ENCODE measurements at places on chromosomes 2 and 18.

DNA sequence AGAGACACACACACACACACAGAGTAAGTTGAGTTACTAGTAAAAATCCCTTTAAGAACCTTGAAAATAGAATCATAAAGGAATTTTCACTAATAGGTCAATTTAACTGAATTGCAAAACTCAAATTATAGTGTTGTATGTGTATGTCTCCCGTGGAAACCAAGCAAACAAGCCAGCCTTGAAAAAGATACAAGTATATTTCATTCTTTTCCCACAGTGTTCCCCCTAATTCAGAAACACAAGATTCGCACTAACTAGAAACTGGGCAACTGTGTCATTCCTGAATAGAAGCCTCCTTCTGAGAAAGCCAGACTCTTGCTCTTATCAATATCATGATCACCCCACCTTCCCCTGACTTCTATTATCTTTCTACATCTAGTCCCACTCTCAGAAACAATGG lies 229.5 kb downstream of the PIEZO2 start:
- DNase-seq = no peak

- no peak for DNase-seq
Measured at GRCh38 chr2:146978577-146979555, 866.0 kb upstream of the ACVR2A start.

GRCh38 chr2:121529439-121530211 lies 1.1 kb upstream of the RNU4ATAC start:
- peak; percentile 77 for DNase-seq

- no peak for DNase-seq
Measured at GRCh38 chr2:148451046-148451445, 193.5 kb upstream of the EPC2 start.

GRCh38 chr2:223109341-223109740 lies 57.4 kb downstream of the KCNE4 start:
- no peak for DNase-seq

GRCh38 chr2:73084971-73085370 lies 13.5 kb upstream of the SFXN5 start:
- no peak for DNase-seq

DNA sequence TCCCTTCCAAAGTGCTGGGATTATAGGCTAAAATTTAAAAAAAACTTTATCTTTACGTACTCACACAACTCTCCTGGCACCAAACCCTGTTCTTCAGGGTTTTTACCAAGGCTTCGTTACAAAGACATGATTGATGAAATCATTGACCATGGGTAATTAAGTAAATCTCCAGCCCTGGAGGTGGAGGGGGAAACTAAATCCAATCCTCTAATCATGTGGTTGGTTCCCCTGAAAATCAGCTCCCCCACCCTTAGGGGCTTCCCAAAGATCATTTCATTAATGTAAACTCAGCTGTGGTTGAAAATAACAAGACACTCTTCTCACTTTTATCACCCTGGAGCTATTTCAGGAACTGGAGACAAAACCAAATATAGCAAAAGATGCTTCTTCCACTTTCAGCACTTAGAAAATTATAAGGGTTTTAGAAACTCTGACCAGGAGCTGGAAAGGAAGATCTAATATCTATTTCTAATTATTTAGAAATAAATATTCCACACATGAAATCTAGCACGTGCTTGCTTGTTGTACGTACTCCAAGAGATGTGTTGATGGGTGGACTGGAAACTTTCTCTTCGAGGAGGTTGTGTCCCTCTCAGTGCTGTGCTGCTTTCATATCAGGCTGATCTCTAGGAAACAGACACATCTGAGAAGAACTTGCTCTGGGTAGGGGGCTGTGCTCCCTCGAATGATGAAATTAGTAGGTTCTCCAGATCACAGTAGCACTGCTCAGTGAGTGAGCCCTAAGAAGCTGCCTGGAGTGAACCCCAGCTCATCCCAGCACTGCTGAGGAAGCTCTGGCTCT lies 67.2 kb downstream of the SMAD4 start:
- no peak for DNase-seq

GRCh38 chr2:229118927-229119326 lies 152.2 kb downstream of the PID1 start:
- DNase-seq = no peak

GRCh38 chr2:154244932-154245331 lies 373.2 kb downstream of the GALNT13 start:
- no peak for DNase-seq

GRCh38 chr2:236259371-236259770 lies 4.8 kb downstream of the ASB18 start:
- no peak for DNase-seq

DNA sequence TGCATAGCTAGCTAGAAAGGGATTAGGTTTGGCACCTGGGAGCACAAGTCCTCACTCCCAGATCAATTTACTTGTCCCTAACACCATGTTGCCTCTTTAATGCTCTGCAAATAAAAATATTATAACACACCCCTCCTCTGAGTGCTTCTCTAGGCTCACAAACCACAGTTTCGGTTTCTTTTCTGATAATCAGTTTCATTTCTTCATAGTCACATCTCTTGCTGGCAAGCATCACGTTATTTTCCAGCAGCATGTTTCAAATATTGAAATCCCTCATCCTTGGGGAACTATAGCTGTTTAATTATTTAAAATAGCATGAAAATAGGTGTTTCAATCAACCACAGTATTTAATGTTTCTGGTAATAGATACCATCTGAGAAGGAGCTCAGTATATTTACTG lies 13.9 kb upstream of the SMCHD1 start:
- no peak for DNase-seq

DNA sequence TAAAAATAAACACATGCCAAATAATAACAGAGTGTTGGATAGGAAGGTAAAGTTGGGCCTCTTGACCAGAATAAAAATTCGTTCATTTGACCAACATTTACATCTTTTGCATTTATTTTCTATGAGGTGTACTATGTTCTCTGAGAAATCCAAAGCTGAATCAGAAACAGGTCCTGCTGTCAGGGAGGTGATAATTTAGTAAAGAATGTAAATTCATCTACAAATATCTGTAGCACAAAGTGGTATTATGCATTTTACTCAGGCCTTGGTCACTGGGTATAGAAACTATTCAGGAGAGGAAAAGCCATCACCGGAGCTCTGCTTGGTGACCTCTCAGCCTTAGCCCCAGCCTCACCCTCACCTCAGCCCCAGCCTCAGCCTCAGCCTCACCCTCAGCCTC lies 208.9 kb downstream of the SPP2 start:
- DNase-seq = no peak

GRCh38 chr2:21054011-21054410 lies 10.1 kb upstream of the APOB start:
- DNase-seq = no peak

DNA sequence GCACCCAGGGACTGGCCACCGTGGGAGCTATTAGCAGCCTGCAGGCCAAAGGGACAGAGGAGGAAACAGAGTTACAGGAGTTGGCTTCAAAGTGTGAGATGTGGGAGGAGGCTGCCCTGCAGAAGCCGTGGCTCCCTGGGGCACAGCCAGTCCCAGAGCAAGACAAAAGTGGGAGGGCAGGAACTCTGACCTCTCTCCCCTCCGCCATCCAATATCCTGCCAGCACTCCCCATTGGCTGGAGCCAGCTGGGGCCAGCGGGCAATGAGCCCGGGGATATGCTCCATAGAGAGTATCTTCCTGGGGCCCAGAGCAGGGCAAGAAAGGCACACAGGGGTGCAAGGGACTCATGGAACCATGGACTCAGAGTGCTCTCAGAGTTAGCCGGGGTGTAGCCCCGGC lies 143.1 kb downstream of the INHBB start:
- no peak for DNase-seq

DNA sequence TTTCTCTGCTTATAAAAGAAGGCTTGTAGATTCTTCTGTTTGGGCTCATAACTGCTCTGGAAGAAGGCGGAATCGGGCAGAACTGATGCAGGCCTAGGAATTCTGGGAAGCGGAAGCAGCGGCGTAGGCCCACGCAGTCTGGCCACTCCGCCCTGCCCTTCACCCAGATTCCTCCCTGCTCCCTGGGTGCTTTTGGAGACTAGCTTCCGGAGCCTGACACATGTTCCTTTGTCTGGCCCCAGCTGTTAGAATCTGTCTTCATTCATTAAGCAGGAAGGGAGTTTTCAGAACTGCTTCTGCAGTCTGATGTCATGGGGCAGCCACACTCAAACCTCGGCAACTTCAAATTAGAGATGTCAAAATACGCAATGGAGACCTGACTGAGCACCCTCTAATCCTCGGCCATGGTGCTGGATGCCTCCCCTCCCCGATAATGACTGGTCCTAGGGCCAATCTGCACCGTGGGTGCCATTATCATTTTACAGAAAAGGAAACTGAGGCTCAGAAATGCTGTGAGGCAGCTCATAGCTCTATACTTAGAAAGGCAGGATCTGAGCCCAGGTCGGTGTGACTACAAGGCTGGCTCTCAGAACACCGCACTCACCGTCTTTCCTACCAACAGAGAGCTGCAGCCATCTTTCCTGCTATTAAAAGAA lies 275.7 kb downstream of the MYCN start:
- no peak for DNase-seq

DNA sequence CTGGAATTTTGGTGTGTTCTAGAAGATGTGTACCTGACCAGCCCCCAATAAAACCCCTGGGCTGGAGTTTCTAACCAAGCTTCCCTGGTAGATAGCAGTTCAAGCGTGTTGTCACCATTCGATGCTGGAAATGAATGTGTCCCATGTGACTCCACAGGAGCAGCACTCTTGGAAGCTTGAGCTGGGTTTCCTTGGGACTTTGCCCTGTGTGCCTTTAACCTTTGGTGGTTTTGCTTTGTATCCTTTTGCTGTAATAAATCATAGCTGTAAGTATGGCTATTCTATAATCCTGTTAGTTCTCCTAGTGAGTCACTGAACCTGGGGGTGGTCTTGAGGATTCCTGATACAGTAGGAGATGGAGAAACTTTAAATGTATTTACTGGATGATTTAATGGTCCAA lies 65.2 kb downstream of the KLHL14 start:
- DNase-seq = no peak

GRCh38 chr18:75111760-75112159 lies 97.2 kb downstream of the PTGR3 start:
- DNase-seq = peak; percentile 67

GRCh38 chr2:134431838-134432434 lies 178.1 kb downstream of the MGAT5 start:
- DNase-seq = no peak

DNA sequence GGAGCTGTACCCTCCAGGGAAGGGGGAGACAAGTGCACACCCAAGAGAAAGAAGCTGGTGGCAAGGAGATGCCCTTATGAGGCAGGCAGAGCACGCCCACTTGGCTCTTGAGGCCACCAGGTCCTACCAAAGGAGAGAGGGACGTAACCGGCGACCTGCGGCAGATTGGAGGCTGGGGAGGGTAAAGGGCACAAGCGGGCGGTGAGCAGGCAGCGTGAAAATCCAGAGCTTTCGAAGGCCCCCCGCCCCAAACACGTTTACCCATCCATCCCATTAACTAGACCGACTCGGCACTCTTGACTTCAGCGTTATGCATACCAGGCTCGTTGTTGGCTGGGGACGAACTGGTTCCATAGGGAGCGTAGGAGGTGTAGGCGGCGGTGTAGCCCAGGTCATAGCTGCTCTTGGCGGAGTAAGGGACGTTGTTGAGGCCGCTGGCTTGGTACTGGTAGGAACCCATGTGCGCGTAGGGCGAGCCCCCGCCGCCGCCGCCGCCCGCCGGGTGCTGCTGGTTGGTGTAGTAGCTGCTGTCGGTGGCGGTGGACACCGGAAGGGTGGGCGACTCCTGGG lies 794 bp downstream of the DLX2 start:
- DNase-seq = no peak

- no peak for DNase-seq
Measured at GRCh38 chr2:212226114-212226513, 312.5 kb downstream of the ERBB4 start.

- no peak for DNase-seq
Measured at GRCh38 chr2:20533993-20534622, 87.2 kb downstream of the RHOB start.

DNA sequence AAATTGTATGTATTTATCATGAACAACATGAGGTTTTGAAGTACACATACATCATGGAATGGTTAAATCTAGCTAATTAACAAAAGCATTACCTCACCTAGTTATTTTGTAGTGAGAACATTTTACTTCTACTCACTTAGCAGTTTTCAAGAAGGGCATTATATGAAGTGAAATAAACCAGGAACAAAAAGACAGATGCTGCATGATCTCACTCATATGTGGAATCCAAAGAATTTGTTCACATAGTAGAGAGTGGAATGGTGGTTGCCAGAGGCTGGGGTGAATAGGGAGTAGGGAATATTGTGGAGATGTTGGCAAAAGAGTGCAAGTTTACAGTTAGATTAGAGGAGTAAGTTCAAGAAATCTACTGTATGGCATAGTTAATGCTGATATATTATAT lies 292.0 kb downstream of the ASXL3 start:
- no peak for DNase-seq

DNA sequence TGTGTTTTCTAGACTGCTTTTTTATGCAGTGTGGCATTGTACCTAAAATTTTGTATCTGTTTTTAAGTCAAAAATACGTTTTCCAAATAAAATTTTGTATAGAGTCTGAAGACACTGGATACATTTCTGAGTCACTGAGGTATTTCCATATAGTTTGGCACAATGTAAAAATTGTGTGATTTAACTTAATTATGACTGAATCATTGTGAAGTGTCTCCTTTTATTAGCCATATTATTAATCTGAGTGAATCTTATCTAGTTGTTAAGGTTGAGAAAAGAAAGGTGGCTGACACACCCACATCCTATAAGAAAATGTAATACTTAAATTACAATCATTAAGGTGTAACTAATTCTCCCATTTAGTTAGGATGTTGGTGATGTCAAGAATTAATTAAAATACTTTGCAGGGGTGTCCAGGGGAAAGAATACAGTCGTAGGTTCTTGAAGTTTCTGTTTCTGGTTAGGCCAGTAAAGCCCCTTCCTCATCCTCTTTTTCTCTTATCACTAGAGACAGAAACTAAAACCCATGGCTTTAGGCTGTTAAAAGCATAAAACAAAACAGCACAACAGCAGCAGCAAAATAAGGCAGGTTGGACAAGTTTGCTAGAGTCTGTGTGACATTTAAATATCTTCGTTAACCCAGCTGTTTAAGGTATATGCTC lies 71.6 kb downstream of the UBE2E3 start:
- DNase-seq = no peak

DNA sequence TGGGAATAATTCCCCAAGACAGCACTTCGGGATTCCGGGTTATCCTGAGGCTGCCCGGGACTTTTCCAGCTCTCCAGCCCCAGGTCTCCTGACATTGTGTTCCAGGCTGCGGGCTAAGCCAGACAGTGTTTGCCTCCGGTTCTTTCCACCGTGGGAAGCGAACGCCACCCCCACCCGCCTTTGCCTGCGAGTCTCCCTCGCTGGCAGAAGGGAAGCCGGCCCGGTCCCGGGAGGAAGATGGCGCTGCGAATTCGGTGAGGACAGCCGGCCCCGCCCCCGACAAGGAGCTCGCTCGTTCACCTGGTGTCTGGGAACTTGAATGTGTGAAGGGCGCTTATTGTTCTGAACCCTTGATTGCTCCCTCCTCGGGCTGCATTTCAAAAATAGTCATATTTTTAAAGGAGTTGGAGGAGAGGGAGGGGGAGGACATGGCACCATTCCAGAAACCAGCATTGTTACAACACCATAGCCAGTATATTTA lies 2.9 kb downstream of the LRATD1 start:
- peak; percentile 90 for DNase-seq
